ENCODE measurements at places on chromosomes 2 and 18. TPM values are rescaled to one million over a fixed set of nuclear protein-coding genes. Genes with fewer than 3 reads are reported as not detected.

Gene SRD5A2
- not detected for total RNA-seq

Gene AMER3
- not detected for total RNA-seq

Gene CNGA3
- total RNA-seq: not detected

Gene STEAP3
- 0.07 TPM for total RNA-seq

Gene ALK
- total RNA-seq: not detected

Measured in activated naive CD4-positive, alpha-beta T cell treated with anti-CD3 and anti-CD28 coated beads for 36 hours (primary cell).